Urinary bladder (tissue), 4 donors: ENCODE measurements at places on chromosomes 12 and 14.

DNA sequence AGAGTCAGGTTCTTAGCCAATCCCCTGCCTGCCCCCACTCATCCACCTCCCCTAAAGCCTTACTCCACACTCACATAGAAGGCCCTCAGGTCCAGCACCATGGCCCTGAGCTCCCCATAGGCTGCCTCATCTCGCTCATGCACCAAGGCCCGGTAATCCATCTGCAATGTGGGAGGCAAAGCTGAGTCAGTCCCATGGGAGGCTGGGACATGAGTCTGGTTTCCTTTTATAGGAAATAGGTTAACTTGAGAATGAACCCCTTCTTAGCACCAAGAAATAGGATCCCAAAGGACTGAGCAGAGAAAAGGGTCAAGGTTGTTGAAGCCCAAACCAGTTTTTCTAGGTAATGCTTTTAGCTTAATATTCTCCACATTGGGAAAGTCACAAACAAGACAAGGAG is 2.1 kb upstream of the EMC9 start:
- DNase-seq: no peak

GRCh38 chr12:11482955-11483354 is 87.6 kb upstream of the PRB2 start:
- no peak for DNase-seq

GRCh38 chr12:11592484-11592883 is 57.0 kb upstream of the ETV6 start:
- DNase-seq: no peak

DNA sequence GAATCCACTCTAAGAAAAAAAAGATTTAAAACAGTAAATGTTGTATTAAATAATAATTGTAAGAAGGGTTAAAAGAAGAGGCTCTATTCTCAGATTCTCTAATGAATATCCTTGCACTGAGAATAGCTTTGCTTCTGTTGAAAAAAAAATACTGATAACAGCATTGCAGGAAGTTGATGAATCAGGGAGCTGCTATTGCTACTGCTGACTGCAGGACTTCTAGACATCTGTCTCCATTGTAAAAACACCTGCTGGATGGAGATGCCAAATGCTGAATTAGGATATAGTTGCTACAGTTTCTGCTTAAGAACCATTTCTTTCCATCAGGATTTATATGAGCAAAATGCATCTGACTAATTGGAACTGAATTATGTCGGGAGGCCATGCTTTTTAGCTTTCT is 50.3 kb upstream of the ANP32D start:
- no peak for DNase-seq

- no peak for DNase-seq
Measured at GRCh38 chr14:92750994-92751400, 2.6 kb upstream of the LGMN start.

- no peak for DNase-seq
Measured at GRCh38 chr12:100656141-100656540, 82.7 kb downstream of the GAS2L3 start.

DNA sequence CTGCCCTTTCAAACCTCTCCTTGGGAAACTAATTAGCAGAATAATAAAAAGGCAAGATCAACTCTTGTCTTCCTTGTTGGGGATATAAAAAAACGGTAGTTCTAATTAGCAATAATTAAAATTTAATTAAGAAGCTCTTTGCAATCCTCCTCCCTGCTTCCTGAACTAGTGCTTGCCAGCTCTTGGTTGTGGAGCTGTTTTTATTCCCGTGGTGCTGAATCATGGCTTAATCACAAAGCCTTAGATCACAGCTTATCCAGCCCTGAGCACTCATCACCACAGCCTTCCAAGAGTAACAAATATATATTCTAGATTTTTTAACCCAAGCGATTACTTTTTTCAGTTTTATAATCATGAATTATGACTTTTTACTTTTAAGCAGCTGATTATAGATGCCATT is 63.2 kb upstream of the INSM2 start:
- no peak for DNase-seq

DNA sequence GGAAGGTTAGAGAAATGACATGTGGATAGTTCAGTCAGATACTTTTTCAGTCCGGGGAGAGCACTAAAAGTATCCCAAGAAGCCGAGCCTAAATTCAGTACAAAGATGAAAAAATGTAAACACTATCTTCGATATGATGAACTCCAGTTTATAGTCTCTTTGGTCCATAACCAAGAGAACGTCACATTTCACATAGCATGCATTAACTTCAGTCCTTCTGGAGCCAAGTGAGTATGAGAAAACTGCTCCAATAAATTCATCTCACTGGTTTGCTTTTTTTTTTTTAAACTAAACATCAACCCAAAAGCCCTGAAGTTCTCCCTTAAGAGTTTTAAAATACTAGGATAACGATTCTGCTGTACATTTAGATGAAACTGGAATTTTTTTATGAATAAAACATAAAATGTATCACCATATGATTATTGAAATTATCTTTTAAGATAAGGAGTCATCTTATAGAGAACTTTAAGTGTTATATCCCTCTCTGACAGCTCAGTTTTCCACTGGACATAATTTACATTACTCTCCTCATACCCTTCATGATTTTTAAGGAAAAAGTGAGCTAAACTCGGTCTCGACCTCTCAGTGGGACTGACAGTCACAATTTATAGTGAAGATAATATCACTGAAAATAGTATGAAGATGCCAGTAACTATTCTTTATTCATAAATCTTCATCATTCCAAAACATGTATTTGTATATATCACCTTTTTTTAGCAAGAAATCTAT is 841.5 kb upstream of the FLRT2 start:
- peak; percentile 50 for DNase-seq

DNA sequence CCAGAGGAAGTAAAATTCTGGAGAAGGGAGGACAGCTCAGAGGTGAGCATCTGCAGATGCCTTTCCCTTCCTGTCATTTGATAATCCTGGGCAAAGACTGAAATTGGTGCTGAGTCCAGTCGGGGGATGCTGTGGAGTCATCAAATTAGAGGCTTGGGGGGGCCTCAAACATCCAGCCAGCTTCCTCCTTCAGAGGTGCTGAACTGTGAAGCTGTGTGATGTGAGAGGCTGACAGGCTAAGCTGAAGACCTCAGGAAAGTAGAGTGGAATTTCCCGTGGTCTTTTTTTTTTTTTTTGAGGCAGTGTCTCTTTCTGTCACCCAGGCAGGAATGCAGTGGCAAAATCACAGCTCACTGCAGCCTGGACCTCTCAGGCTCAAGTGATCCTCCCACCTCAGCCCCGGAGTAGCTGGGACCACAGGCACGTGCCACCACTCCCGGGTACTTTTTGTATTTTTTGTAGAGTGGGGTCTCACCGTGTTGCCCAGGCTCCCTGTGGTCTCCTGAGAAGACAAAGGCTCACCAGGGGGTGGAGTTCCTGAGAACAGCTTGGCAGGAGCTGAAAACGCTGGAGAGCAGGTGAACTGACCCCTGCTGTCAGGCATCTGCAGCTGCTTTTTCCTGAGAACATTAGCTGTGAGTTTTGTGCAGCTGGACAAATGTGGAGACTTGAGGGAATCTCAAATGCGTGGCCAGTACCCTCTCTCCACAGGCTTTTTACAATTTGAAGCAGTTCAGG is 6.1 kb upstream of the TCL1B start:
- DNase-seq: no peak

GRCh38 chr12:121792607-121793439 is 665 bp downstream of the RHOF start:
- DNase-seq: no peak

- no peak for DNase-seq
Measured at GRCh38 chr14:71652368-71652767, 279.9 kb upstream of the RGS6 start.

GRCh38 chr12:94033101-94033500 is 115.3 kb upstream of the PLXNC1 start:
- DNase-seq: no peak

GRCh38 chr12:118055144-118055557 is 5.8 kb downstream of the WSB2 start:
- no peak for DNase-seq

DNA sequence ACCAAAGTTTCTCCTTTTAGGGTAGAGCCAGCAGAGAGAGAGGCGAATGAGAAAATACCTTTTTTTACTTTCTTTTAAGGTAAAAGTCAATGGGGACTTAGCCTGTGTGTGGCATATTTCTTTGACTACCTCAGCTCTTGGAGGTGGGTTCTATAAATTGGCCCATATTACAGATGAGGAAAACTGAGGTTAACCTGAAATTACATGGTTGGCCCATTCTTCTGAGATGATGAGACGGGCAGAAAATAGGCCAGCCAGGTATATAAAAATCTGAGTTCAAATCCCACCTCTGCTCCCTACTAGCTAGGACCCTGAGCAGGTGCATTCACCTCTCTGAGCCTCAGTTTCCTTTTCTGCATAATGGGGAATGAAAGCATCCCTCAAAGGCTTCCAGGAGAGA is 22.4 kb downstream of the LHX5 start:
- no peak for DNase-seq

- DNase-seq: no peak
Measured at GRCh38 chr12:18926188-18926587, 188.3 kb downstream of the CAPZA3 start.

- DNase-seq: no peak
Measured at GRCh38 chr14:50362764-50363713, 33.6 kb downstream of the CDKL1 start.

GRCh38 chr14:67851785-67852410 is 32.3 kb downstream of the RAD51B start:
- no peak for DNase-seq

DNA sequence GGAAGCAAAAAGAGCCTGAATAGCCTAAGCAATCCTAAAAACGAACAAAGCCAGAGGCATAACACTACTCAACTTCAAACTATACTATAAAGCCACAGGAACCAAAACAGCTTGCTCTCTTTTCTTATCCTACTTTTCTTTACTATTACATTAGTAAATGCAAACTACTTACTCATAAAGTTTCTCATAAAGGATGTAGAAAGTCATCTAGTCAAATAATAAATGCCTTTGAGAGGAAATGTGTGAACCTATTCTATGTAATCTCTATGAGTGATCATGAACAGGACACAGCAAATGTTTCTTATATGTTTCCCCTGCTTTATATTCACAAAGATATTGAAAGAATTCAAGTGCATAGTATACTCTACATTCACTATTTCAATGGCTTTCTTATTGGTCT is 176.9 kb upstream of the MDGA2 start:
- no peak for DNase-seq

- no peak for DNase-seq
Measured at GRCh38 chr12:52243856-52244614, 11.0 kb downstream of the KRT7 start.

GRCh38 chr14:72503696-72504368 is 390.1 kb downstream of the DPF3 start:
- no peak for DNase-seq

- DNase-seq: no peak
Measured at GRCh38 chr14:36279306-36280190, 40.9 kb downstream of the MBIP start.

DNA sequence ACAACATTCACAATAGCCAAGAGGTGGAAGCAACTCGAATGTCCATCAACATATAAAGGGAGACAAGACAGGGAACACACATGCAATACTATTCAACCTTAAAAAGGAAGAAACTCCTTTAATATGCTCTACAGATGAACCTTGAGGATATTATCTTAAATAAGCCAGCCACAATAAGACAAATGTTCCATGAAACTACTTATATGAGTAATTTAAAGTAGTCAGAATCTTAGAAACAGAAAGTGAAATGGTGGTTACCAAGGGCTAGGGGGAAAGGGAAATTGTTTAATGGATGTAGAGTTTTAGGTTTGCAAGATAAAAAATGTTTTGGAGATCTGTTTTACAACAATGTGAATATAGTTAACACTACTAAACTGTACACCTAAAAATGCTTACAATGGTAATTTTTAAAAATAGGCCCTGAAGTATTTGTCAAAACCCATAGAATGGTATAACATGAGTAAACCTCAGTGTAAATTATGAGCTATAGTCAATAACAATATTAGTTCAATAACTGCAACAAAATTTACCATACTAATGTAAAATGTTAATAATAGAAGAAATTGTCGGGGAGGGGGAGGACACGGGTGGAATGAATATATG is 71.1 kb downstream of the EGLN3 start:
- DNase-seq: no peak

- DNase-seq: no peak
Measured at GRCh38 chr12:112573141-112573540, 154.4 kb downstream of the PTPN11 start.

DNA sequence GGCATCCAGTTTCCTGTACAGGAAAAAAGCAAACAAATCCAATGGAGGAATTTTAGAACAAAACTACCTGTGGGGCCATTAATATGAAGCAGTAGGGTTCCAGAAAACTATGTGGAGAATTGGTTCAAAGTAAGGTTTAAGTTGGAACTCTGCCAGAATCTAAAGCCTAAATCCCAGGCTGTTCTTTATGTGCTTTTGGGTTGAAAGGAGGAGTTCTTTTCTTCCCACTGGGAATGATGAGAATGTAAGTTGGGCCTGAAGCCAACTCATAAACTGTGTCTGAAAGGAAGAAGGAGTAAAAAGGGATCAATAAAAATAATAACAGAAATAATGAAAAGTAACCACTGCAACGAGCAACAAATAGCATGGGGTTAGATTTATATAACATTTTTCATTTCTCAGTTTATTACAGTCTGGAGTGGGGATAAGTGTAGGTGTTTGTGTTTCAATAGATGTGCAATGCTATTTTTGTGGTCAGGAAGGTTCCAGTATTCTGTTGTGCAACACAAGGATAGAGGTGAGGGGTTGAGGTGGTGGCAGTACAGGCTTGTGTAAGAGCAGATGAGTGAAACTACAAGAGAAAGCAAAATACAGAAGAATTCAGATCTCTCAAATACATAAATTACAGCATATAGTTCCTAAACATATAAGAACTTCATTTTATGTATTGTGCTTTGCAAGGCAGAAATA is 373.6 kb downstream of the EMP1 start:
- DNase-seq: no peak

GRCh38 chr14:71418532-71419245 is 511.4 kb downstream of the PCNX1 start:
- DNase-seq: no peak

GRCh38 chr12:89544681-89545184 is 18.9 kb upstream of the POC1B start:
- DNase-seq: no peak

- no peak for DNase-seq
Measured at GRCh38 chr14:76834241-76834661, 8.0 kb downstream of the LRRC74A start.
